Tracheal epithelial cell (primary cell): ENCODE measurements at places on chromosomes 1 and 21. TPM values are rescaled to one million over a fixed set of nuclear protein-coding genes. Genes with fewer than 3 reads are reported as not detected.

The LCA5L gene
- 0.24 and 0.43 TPM in 2 replicates for total RNA-seq

The SIM2 gene
- 0.21 and 0.96 TPM in 2 replicates for total RNA-seq

The KIF14 gene
- total RNA-seq: 1.3 and 1.4 TPM in 2 replicates

The ATXN7L2 gene
- total RNA-seq: 0.96 and 1.1 TPM in 2 replicates

The IQCC gene
- 1.9 and 2.3 TPM in 2 replicates for total RNA-seq

The OR2L13 gene
- not detected in 2 replicates for total RNA-seq

The PINK1 gene
- 60.1 and 74.5 TPM in 2 replicates for total RNA-seq

The RXFP4 gene
- 0.24 TPM in 1 of 2 replicates, not detected in the other for total RNA-seq

The GTF2B gene
- 34.1 and 41.2 TPM in 2 replicates for total RNA-seq

The CLIC6 gene
- total RNA-seq: 0.48 TPM in 1 of 2 replicates, not detected in the other

The MACF1 gene
- total RNA-seq: 142 and 236 TPM in 2 replicates

The KCND3 gene
- under 0.01 and 0.21 TPM in 2 replicates for total RNA-seq

The PAPPA2 gene
- 3.6 and 14.1 TPM in 2 replicates for total RNA-seq

The RUNX3 gene
- total RNA-seq: 0.48 and 0.85 TPM in 2 replicates

The DPM3 gene
- total RNA-seq: 7.5 and 22.9 TPM in 2 replicates

The TEDDM1 gene
- total RNA-seq: not detected in 2 replicates

The PPFIA4 gene
- 0.64 and 14.0 TPM in 2 replicates for total RNA-seq

The TAL1 gene
- total RNA-seq: under 0.01 TPM in 1 of 2 replicates, not detected in the other

The UMODL1 gene
- total RNA-seq: not detected in 2 replicates

The BGLAP gene
- 0.24 TPM in 1 of 2 replicates, not detected in the other for total RNA-seq

The GIPC2 gene
- total RNA-seq: 0.48 and 3.4 TPM in 2 replicates

The OR2T2 gene
- total RNA-seq: not detected in 2 replicates

The FMO3 gene
- total RNA-seq: not detected in 2 replicates

The FAM78B gene
- total RNA-seq: under 0.01 and 0.21 TPM in 2 replicates

The DSTYK gene
- total RNA-seq: 10.8 and 12.1 TPM in 2 replicates

The RRAGC gene
- total RNA-seq: 19.5 and 20.2 TPM in 2 replicates

The SETDB1 gene
- total RNA-seq: 19.8 and 34.5 TPM in 2 replicates

The NUDT4B gene
- 4.6 and 9.0 TPM in 2 replicates for total RNA-seq

The RIMKLA gene
- under 0.01 TPM in 1 of 2 replicates, not detected in the other for total RNA-seq

The DIO1 gene
- not detected in 2 replicates for total RNA-seq

The BTBD19 gene
- 0.64 and 1.9 TPM in 2 replicates for total RNA-seq

The AMPD1 gene
- not detected in 2 replicates for total RNA-seq

The GBP4 gene
- total RNA-seq: 0.48 TPM in 1 of 2 replicates, not detected in the other

The SLAMF7 gene
- total RNA-seq: 1.9 and 3.4 TPM in 2 replicates

The EPS8L3 gene
- not detected in 2 replicates for total RNA-seq

The TCEA3 gene
- total RNA-seq: 17.4 and 18.1 TPM in 2 replicates

The RCAN1 gene
- 17.5 and 85.5 TPM in 2 replicates for total RNA-seq

The KISS1 gene
- 0.48 TPM in 1 of 2 replicates, not detected in the other for total RNA-seq

The PLOD1 gene
- total RNA-seq: 62.2 and 144 TPM in 2 replicates

The ITLN2 gene
- 0.64 TPM in 1 of 2 replicates, not detected in the other for total RNA-seq

The AHCYL1 gene
- total RNA-seq: 31.3 and 43.4 TPM in 2 replicates

The GPR37L1 gene
- under 0.01 TPM in 1 of 2 replicates, not detected in the other for total RNA-seq

The FTCD gene
- total RNA-seq: 0.48 TPM in 1 of 2 replicates, not detected in the other

The GPR52 gene
- total RNA-seq: 0.21 and 0.24 TPM in 2 replicates

The CFHR5 gene
- not detected in 2 replicates for total RNA-seq

The FCN3 gene
- 0.43 TPM in 1 of 2 replicates, not detected in the other for total RNA-seq

The KRTAP11-1 gene
- not detected in 2 replicates for total RNA-seq

The LRRC38 gene
- total RNA-seq: not detected in 2 replicates

The CLCA4 gene
- total RNA-seq: 0.96 and 6.8 TPM in 2 replicates

The FCMR gene
- under 0.01 TPM in 1 of 2 replicates, not detected in the other for total RNA-seq

The MRPS15 gene
- 86.5 and 94.2 TPM in 2 replicates for total RNA-seq

The S100A10 gene
- total RNA-seq: 165 and 194 TPM in 2 replicates

The ABCD3 gene
- 27.2 and 42.2 TPM in 2 replicates for total RNA-seq

The CFHR4 gene
- not detected in 2 replicates for total RNA-seq

The MAB21L3 gene
- 1.4 and 2.1 TPM in 2 replicates for total RNA-seq

The CDC42BPA gene
- 22.9 and 23.0 TPM in 2 replicates for total RNA-seq

The ILF2 gene
- 103 and 208 TPM in 2 replicates for total RNA-seq

The INKA2 gene
- 0.72 and 1.7 TPM in 2 replicates for total RNA-seq
